ENCODE measurements at places on chromosomes 3 and 15.

GRCh38 chr3:22039161-22039560 lies 288.2 kb upstream of the ZNF385D start:
- DNase-seq, result no peak

GRCh38 chr3:71537211-71537611 lies 46.3 kb downstream of the FOXP1 start:
- DNase-seq, result no peak

- no peak for DNase-seq
These were observed 1.8 kb downstream of the HCN4 start for GRCh38 chr15:73366766-73367623.

DNA sequence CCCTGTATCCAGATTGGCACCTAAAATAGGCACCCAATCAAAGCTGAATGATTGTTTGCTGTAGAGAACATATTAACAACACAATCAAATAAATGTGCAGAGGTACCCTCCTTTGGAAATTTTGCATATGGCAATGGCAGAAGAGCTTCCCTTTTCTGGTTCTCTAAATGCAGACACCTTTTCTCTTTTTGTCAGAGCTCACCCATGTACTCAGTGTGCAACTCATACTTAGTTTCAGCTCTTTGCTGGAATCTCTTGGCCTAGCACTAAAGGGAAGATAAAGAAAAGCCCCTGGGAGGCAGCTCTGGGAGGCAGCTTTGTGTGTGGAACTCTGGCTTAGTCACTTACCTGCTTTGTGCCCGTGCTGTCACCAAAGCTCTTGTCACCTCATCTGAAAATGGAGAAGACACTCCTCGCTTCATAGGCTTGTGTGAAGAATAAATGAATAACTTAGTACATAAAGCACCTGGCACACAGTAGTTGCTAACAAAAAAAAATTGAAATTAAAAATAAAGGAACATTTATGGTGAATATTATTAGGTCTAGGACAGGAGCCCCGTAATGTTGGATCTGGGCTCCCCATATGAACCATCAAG lies 28.8 kb downstream of the ST6GAL1 start:
- no peak for DNase-seq

DNA sequence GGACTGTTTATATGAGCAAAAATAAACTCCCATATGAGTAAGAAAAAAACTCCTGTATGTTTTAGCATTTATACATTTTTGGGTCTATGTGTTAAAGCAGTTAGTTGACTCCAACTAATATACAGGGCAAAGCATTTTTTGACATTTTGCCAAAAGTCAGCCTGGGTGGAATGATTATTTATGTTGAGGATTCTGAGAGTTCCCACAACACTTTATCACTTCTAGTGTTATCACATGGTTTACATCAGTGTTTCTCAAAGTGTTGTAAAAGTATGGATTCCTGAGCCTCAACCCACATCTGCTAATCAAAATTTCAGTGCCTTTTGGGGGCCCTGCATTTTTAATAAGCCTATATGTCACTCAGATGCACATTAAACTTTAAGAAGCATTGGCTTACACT lies 337.3 kb upstream of the WNT5A start:
- DNase-seq, result no peak

- DNase-seq, result no peak
These were observed 37.7 kb upstream of the PARP14 start for GRCh38 chr3:122642935-122643334.

- peak; percentile 86 for DNase-seq
These were observed 40.2 kb downstream of the SUMF1 start for GRCh38 chr3:4426782-4427344.

DNA sequence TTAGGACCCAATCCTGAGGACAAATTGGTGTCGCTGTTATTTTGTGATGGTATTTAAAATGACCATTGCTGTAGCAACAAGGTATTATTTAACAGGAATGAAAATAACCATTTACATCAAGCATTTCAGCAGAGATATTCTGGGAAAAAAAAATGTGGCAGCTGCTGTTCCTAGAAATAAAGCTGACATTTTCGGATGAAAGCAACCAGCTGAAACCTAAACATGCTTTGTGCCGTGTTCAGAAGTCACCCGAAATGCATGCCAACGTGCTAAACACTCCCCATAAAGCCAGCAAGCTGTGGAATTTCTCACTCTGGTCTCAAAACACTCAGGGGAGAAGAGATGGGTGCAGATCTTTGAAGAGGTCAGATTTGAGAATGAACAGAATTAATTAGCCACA lies 31.5 kb upstream of the TAFA4 start:
- DNase-seq, result no peak

DNA sequence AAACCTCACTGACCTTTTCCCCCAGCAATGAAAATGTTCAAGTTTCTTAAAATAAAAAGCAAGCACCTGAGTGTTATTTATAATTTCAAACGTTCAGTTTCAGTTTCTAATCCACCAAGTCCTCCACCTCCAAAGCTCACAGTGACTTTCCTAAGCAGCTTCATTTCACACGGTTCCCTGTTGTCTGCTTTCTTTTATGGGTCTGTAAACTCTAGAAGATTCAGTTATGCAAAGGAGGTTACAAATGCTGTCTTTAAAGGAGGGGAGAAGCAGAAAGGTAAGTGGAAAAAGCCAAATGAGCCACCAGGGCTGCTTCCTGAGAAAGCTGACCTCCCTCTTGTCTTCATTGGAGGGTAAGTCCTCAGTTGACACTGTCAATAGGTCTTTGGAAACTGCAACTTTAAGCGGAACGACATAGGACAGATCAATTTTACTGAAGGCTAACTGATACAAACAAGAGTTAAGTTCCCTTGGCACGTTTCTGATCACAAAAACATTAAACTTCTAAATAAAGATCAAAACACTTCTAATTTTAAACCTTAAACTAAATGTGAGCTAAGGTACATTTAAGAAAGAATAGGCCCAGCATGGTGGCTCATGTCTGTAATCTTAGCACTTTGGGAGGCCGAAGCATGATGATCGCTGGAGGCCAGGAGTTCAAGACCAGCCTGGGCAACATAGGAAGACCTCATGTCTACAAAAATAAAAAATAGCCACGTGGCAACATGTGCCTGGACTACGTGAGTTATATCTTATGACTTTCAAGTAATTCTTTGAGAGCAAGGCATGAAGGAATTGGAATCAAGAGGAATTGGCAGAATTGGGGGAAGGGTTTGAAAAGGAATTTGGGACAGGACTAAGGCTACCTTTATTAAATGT lies 151.9 kb upstream of the UBE2E1 start:
- no peak for DNase-seq

- no peak for DNase-seq
These were observed 22.8 kb upstream of the ZNF80 start for GRCh38 chr3:114260152-114260551.

DNA sequence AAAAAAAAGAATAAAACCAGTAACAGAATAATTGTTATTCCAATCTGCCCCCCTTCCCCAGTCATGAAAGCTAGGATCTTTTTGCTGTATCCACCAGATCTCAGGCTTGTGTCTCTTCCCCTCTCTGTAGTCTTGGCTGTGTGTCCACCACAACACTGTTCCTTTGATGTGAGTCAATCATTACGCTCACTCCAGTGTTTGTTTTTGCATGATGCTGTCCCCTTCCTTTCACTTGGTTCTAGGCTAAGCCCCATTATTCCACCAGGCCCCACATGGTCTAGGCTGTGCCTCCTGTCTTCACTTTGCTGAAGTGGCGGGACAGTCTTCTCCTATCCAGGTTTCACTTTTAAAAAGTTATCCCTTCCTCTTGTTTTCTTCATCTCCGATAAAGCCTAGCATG lies 13.6 kb downstream of the ACKR2 start:
- no peak for DNase-seq

- DNase-seq, result no peak
These were observed 5.2 kb upstream of the WDR5B start for GRCh38 chr3:122421101-122421500.

GRCh38 chr3:135514060-135514448 lies 451.5 kb upstream of the PPP2R3A start:
- DNase-seq, result no peak

- DNase-seq, result no peak
These were observed 19.9 kb downstream of the IQGAP1 start for GRCh38 chr15:90407871-90408317.

- DNase-seq, result no peak
These were observed 153.9 kb downstream of the KLF13 start for GRCh38 chr15:31480356-31481025.

DNA sequence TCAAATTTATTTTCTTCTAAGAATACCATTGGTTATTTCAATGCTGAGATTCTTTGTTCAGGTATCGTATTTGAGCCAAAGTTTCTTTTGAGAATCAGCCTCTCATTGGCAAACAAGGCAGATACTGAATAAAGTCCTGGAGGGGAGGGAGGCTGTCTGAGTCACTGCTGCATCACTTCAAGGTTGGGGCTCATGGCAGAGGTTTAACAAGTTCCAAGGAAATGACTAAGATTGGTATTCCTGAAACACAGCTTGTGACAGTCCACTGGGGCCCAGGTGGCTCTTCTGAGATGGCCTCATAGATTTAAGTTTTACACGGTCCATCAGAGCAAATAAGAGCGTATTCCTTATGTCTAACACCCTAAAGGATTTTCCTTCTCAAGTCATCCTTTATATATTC lies 213.8 kb upstream of the STAC start:
- DNase-seq, result no peak

DNA sequence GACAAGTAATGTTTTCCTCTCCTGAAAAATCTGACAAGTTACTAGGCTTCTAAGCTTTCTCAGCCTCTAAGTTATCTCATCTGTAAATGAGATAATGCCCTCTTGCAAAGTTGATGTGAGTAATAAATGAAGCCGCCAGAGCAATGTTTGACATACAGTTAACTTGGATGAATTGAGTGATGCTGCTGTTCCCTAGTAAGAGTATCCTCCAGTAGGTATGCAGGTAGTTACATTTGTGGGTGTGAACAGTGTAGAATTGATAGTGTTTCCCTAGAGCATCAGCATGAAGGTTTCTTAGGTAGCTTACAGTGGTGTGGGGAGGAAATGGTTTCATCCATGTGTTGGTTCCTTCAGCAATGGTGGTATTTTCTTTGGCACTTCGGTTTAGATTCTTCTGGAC lies 3.4 kb downstream of the ATP2C1 start:
- DNase-seq, result no peak

GRCh38 chr3:160564949-160565441 lies 376 bp downstream of the KPNA4 start:
- peak; percentile 70 for DNase-seq

DNA sequence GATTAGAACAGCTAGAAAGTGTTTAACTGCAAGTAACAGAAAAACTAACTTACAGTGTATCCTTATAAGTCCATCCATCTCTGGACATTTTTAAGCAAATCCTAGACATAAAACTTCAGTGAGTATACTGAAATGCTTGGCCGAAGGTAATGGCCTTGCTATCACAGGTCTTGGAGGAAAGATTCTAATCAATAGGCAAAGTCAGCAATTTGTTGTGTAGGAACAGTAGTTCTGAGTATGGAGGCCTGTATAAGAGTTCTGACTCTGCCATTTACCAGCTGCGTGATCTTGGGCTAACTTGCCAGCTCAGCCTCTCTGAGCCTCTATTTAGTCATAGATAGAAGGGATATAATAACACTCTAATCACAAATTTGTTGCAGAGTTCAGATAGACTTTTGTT lies 328.1 kb downstream of the IL20RB start:
- DNase-seq, result no peak

- no peak for DNase-seq
These were observed 166.9 kb upstream of the UMPS start for GRCh38 chr3:124563376-124563775.

- no peak for DNase-seq
These were observed 22.2 kb upstream of the IDH2 start for GRCh38 chr15:90124507-90124906.

DNA sequence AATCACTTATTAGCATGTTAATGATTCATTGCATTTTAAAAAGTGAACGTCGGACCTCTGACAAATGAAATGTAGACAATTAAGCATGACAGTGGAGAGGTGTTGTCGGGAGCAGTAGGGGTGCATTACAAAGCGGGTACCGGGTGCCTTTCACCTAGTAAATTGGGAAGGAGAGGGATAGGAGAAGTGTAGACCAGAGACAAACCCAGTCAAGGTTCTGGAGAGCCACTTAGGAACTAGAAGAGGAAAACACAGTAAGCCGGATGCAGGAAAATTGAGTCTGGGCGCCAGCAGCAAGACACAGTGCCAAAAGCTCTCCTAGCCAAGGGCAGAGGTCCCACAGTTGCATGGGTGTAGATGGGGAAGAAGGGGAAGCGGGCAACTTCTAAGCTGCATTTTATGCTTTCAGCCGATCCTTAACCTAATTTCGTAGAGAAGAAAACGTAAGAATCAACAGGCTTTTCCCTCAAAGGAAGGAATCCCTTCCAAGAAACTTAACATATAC lies 3.1 kb upstream of the CERS3 start:
- DNase-seq, result no peak

- peak; percentile 42 for DNase-seq
These were observed 109.6 kb upstream of the TMCO5A start for GRCh38 chr15:37824717-37825382.

- no peak for DNase-seq
These were observed 2.7 kb downstream of the ALS2CL start for GRCh38 chr3:46690798-46691197.

DNA sequence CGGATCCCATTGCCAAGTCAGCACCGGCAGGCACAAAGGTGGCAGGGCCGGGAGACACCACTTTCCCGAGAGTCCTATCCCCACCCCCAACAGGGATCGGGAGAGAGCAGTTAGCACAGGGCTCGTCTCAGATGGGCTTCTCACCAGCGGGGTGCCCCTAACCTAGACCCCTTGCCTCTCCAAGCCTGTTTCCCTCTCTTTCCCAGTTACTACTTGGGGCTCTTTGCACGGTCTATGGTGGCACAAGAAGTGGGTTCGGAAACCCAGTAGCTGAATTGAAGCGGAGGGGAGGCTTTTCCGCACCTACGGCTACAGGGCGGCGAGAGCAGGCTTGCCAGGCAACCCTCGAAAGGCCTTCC lies 383 bp upstream of the EFCC1 start:
- DNase-seq, result no peak

DNA sequence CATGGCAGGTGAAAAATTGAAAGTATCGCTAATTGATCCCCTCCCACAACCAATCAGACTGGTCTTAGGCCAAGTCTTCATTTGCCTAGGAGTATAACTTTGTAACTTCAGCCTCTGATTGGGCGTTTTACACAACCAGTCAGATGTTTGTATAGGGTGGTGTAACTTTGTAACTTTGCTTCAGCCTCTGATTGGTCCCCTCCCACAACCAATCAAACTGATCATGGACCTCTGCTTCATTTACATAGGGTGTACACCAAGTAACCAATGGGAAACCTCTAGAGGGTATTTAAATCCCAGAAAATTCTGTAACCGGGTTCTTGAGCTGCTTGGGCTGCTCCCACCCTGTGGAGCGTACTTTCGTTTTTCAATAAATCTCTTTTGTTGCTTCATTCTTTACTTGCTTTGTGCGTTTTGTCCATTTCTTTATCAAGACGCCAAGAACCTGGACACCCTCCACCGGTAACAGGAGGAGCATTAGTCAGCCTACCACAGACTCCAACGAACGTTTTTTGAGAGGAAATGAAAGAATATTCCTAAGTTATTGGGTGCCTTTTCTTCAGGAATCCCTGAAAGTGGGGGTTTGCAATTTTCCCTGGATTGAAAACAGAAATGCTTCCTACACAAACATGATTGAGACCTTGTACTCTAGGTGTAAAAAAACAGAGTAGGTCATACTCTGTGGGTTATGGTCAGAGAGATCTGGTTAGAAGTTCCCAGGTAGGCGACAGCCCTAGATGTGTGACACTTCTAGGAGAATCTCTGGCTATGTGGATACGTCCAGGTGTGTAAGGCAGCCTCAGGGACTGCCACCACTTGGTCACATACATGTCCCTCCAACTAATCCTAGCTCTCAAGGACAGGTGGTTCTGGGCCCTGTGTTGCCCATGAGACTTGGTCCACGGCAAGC lies 5.5 kb upstream of the SACM1L start:
- peak; percentile 17 for DNase-seq

Data from NB4 (cell line).